Chondrocyte (in vitro differentiated cells): ENCODE measurements at places on chromosomes 11 and 22. TPM values are rescaled to one million over a fixed set of nuclear protein-coding genes. Genes with fewer than 3 reads are reported as not detected.

DNA sequence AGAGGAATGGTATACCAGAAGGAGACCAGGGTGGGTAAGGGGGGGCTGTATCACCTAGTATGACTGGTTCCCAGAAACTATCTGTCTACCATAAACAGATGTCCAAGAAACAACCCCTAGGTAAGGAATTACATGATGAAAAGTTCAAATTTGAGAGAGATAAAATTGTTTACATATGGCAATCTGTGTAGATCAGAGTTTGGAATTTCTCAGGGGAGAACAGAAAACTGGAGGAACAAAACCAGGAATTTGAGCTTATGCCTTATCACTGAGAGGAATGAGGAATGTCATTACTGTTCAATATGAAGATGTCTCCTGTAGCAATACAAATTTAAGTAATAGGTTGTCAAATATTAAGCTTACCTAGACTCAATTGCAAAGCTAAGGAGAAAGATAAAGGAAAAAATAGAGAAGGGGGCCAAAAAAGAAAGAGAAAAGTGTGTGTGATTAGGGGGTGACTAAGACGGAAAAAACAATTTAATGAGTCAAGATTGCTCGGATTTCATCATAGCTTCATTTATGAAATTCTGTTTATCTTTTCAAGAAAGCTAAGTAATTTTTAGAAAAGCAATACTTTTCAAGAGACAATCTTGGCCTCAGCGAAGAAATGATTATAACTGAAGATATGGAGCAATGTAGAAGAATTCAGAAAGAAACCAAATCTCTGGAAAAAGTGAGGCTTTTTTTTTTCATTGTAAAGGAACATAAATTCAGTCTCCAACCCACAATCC is 117.8 kb downstream of the APOL5 start:
- no peaks in the 10 kb centered on the region for H3K36me3 ChIP-seq
- DNase-seq: no peak
- H3K4me1 ChIP-seq: peaks cover 66% of the 10 kb centered on the region
- H3K27ac ChIP-seq: peak overlapping the region; percentile 92
- no peaks in the 10 kb centered on the region for H3K27me3 ChIP-seq

Gene POU2AF3
- total RNA-seq: not detected in 3 replicates

GRCh38 chr11:119014209-119014924 is 3.8 kb downstream of the RPS25 start:
- no peak overlapping the region for H3K27ac ChIP-seq
- H3K4me1 ChIP-seq: peaks cover 30% of the 10 kb centered on the region
- H3K27me3 ChIP-seq: no peaks in the 10 kb centered on the region
- no peak overlapping the region for H3K4me3 ChIP-seq
- no peak for DNase-seq

DNA sequence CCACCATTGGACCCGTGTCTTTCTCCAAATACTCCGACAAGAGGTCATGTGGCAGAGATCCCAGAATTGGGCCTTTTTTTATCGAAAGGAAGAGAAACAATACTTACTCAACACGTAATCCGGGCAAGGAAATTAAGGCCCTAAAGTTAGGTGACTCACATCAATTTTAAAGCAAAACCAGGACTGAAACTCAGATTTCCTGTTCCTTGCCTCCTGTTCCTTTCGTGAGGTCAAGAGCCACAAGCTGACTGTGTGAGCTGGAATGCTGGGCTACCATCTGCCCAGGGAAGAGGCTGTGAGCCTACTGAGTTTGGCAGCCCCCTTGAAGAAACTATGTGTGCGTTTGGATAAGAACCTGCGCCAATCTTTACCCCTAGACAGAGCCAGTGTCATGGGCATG is 27.1 kb upstream of the MRGPRX2 start:
- peaks cover 8% of the 10 kb centered on the region for H3K4me1 ChIP-seq
- H3K4me3 ChIP-seq: no peak overlapping the region
- H3K27ac ChIP-seq: no peak overlapping the region
- peaks cover 13% of the 10 kb centered on the region for H3K27me3 ChIP-seq

- no peaks in the 10 kb centered on the region for H3K36me3 ChIP-seq
- H3K4me1 ChIP-seq: peaks cover 6% of the 10 kb centered on the region
- H3K4me3 ChIP-seq: no peak overlapping the region
- no peaks in the 10 kb centered on the region for H3K27me3 ChIP-seq
- no peak for DNase-seq
These were observed 24.8 kb downstream of the PAK1 start for GRCh38 chr11:77449060-77449521.

DNA sequence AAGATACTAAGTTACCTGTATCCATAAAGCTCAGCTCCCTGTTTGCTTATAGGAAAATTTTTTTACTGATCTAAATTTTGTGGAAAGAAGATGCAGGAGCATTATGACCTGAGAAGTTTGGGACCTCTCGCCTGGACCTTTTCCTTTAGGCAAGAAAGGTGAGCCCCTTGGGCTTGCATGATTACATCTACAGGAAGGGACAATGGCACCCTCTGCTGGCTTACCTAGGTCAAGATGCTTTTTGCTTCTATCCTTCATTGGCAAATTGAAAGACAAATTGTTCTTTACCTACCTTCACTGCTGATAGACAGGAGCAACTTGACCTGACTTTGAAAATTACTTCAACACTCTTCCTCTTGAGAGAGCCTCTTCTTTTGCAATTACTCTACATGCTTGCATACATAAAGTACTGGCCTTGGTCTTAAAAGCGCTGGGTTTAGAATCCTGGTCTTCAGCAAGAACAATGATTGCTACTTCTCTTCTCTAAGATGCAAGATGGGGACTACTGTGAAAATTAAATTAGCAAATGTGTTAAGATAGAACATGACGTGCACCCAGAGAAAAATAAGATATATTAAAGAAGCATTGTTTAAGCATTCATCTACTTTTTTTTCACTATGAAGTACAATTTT is 147.2 kb downstream of the TRPC6 start:
- no peaks in the 10 kb centered on the region for H3K36me3 ChIP-seq
- H3K27me3 ChIP-seq: no peaks in the 10 kb centered on the region
- DNase-seq: no peak
- H3K27ac ChIP-seq: no peak overlapping the region
- H3K4me3 ChIP-seq: no peak overlapping the region

Gene ACO2
- total RNA-seq: 60.9 to 85.6 TPM (median 62.4 TPM) in 3 replicates

DNA sequence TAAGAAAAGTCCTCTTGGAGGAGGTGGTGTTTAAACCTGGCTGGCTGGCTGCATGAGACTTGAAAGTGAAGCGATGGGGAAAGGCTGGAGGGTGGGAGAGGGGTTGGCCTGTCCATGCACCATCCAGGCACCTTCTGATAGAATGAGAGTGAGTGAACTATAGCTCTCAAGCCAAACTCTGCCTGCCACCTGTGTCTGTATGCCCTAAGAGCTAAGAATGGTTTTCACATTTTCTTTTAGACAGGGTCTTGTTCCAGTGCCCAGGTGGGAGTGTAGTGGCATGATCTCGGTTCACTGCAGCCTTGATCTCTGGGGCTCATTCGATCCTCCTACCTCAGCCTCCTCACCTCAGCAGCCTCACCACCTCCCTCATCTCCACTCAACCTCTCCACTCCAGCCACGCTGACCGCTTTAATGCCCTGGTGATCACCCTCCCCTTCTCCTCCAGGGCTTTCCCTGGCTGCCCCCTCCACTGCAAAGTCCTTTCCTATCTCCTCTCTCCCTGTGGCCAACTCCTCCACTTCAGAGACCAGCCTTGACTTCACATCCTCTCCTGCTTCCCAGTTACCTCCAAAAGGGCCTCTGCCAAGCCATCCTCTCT is 38.3 kb upstream of the DKK3 start:
- H3K4me3 ChIP-seq: no peak overlapping the region
- DNase-seq: no peak
- H3K27ac ChIP-seq: no peak overlapping the region
- no peaks in the 10 kb centered on the region for H3K36me3 ChIP-seq

- H3K36me3 ChIP-seq: no peaks in the 10 kb centered on the region
- H3K4me3 ChIP-seq: no peak overlapping the region
- peaks cover 32% of the 10 kb centered on the region for H3K27me3 ChIP-seq
- no peak overlapping the region for H3K27ac ChIP-seq
These were observed 40.1 kb upstream of the POU2AF1 start for GRCh38 chr11:111419181-111419580.

- H3K4me3 ChIP-seq: no peak overlapping the region
- peaks cover 6% of the 10 kb centered on the region for H3K4me1 ChIP-seq
- DNase-seq: no peak
- H3K27ac ChIP-seq: peak overlapping the region; percentile 33
- H3K27me3 ChIP-seq: peaks cover 17% of the 10 kb centered on the region
These were observed 5.4 kb downstream of the LMO1 start for GRCh38 chr11:8258289-8258688.

Gene CARD18
- total RNA-seq: not detected in 3 replicates

Gene CDC42EP1
- 155 to 167 TPM (median 156 TPM) in 3 replicates for total RNA-seq

Gene VSIG2
- total RNA-seq: not detected in 3 replicates

Gene MISFA
- 2.2 to 4.6 TPM (median 4.1 TPM) in 3 replicates for total RNA-seq

- no peaks in the 10 kb centered on the region for H3K4me1 ChIP-seq
- peaks cover 2% of the 10 kb centered on the region for H3K36me3 ChIP-seq
- H3K27ac ChIP-seq: no peak overlapping the region
- no peaks in the 10 kb centered on the region for H3K27me3 ChIP-seq
These were observed 60.2 kb downstream of the CASP12 start for GRCh38 chr11:104837969-104838639.

GRCh38 chr11:64003807-64004589 is 17.8 kb downstream of the OTUB1 start:
- no peaks in the 10 kb centered on the region for H3K27me3 ChIP-seq
- no peaks in the 10 kb centered on the region for H3K36me3 ChIP-seq
- H3K4me3 ChIP-seq: no peak overlapping the region
- peak; percentile 86 for DNase-seq
- H3K27ac ChIP-seq: no peak overlapping the region

Gene RBM4B
- total RNA-seq: 19.6 to 26.3 TPM (median 22.5 TPM) in 3 replicates

Gene CTNND1
- total RNA-seq: 126 to 156 TPM (median 138 TPM) in 3 replicates

GRCh38 chr22:26631282-26631681 is 9.5 kb downstream of the CRYBA4 start:
- peaks cover 17% of the 10 kb centered on the region for H3K27me3 ChIP-seq
- DNase-seq: no peak
- peaks cover 2% of the 10 kb centered on the region for H3K36me3 ChIP-seq

Gene CDKN1C
- 5.4 to 15.7 TPM (median 14.6 TPM) in 3 replicates for total RNA-seq

Gene GCAT
- total RNA-seq: 23.1 to 24.8 TPM (median 23.6 TPM) in 3 replicates

DNA sequence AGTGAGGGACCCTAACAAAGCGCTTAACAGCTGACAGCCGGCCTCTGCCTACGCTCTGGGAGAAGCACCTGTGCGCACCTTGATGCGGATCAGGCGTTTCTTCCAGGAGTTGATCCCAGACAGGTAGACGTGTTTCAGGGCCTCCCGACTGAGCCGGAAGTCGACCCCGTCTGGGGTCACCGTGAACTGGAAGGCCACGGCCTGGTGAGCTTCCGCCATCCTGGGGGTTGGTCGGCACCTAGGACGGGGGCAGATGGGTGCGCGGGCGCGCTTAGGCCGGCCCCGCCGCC is 585 bp downstream of the CPT1B start:
- H3K4me3 ChIP-seq: no peak overlapping the region
- H3K4me1 ChIP-seq: peaks cover 13% of the 10 kb centered on the region
- no peak overlapping the region for H3K27ac ChIP-seq
- no peaks in the 10 kb centered on the region for H3K27me3 ChIP-seq
- DNase-seq: no peak
- peaks cover 10% of the 10 kb centered on the region for H3K36me3 ChIP-seq

- H3K4me3 ChIP-seq: no peak overlapping the region
- H3K27me3 ChIP-seq: no peaks in the 10 kb centered on the region
- peaks cover 85% of the 10 kb centered on the region for H3K4me1 ChIP-seq
These were observed 47.2 kb downstream of the DBX1 start for GRCh38 chr11:20113149-20113438.

Gene ARHGAP8
- 0.25 to 0.58 TPM (median 0.51 TPM) in 3 replicates for total RNA-seq

Gene PCSK7
- total RNA-seq: 42.8 to 71.0 TPM (median 43.0 TPM) in 3 replicates

Gene CYP2D6
- total RNA-seq: 0.75 to 1.7 TPM (median 0.95 TPM) in 3 replicates

- H3K4me1 ChIP-seq: no peaks in the 10 kb centered on the region
- DNase-seq: no peak
- H3K27ac ChIP-seq: no peak overlapping the region
- H3K36me3 ChIP-seq: no peaks in the 10 kb centered on the region
- H3K27me3 ChIP-seq: peaks cover 8% of the 10 kb centered on the region
These were observed 355.9 kb upstream of the RAG2 start for GRCh38 chr11:36953976-36954375.

Gene ABCG4
- total RNA-seq: 0.80 to 2.5 TPM (median 2.0 TPM) in 3 replicates

GRCh38 chr11:37533830-37534229 is 935.8 kb upstream of the RAG2 start:
- no peak overlapping the region for H3K27ac ChIP-seq
- H3K27me3 ChIP-seq: no peaks in the 10 kb centered on the region
- H3K36me3 ChIP-seq: peaks cover 1% of the 10 kb centered on the region
- H3K4me1 ChIP-seq: no peaks in the 10 kb centered on the region
- no peak for DNase-seq
- no peak overlapping the region for H3K4me3 ChIP-seq

- peaks cover 26% of the 10 kb centered on the region for H3K27me3 ChIP-seq
- H3K36me3 ChIP-seq: no peaks in the 10 kb centered on the region
- H3K27ac ChIP-seq: no peak overlapping the region
- no peak overlapping the region for H3K4me3 ChIP-seq
- H3K4me1 ChIP-seq: no peaks in the 10 kb centered on the region
- no peak for DNase-seq
These were observed 131.1 kb downstream of the MED15 start for GRCh38 chr22:20638507-20638870.

GRCh38 chr22:22086501-22087158 is 104.0 kb upstream of the TOP3B start:
- DNase-seq: no peak
- no peaks in the 10 kb centered on the region for H3K4me1 ChIP-seq
- H3K4me3 ChIP-seq: no peak overlapping the region
- H3K27ac ChIP-seq: no peak overlapping the region

Gene TENM4
- 2.8 to 34.3 TPM (median 3.8 TPM) in 3 replicates for total RNA-seq

DNA sequence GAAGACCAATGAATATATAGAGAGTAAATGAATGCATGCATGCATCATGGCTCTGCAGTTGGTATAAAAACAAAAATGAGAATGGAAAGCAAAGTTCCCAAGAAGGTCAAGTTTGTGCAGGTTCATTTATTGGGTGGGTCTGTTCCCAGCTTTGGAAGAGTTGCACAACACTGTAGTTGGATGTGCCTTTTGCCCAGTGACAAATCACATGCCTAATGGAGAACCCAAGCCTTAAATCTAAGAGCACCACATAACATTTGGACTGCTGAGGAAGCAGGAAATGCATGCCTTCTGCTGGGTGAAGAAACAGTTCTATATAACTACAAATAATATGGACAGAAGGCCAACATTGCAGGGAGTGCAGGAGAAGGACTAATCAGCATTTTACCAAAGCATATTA is 30.6 kb downstream of the PRCP start:
- H3K27ac ChIP-seq: no peak overlapping the region
- H3K27me3 ChIP-seq: no peaks in the 10 kb centered on the region
- no peak overlapping the region for H3K4me3 ChIP-seq
- H3K36me3 ChIP-seq: no peaks in the 10 kb centered on the region
- DNase-seq: no peak
- H3K4me1 ChIP-seq: peaks cover 5% of the 10 kb centered on the region

Gene UBQLN3
- total RNA-seq: 0.13 to 0.31 TPM in 2 of 3 replicates, not detected in the other

Gene F2
- 0.25 TPM in 1 of 3 replicates, not detected in the others for total RNA-seq

GRCh38 chr11:2156416-2157182 is 4.4 kb downstream of the INS start:
- peaks cover 4% of the 10 kb centered on the region for H3K4me1 ChIP-seq
- DNase-seq: no peak
- H3K27ac ChIP-seq: no peak overlapping the region
- H3K27me3 ChIP-seq: no peaks in the 10 kb centered on the region
- no peaks in the 10 kb centered on the region for H3K36me3 ChIP-seq

DNA sequence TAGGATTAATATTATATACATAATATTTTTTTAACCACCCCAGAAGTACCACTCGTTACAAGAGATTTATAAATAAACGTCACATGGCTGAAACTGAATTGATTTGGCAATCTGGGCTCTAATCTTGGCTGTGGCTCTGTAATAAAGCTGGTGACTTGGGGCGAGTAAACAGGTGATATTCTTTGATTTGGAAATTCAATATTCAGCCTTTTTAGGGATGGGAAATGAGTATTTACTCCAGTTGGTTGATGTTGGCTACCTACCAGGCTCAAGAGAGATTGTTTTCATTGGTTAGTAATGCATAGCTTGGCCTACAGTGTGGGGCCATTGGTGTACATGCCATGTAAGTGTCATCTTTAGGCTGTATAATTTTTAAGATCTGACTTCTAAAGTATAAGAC is 117.7 kb upstream of the SORL1-AS1 start:
- H3K36me3 ChIP-seq: peaks cover 1% of the 10 kb centered on the region
- peaks cover 11% of the 10 kb centered on the region for H3K4me1 ChIP-seq
